ENCODE measurements at places on chromosomes 16 and 17.

GRCh38 chr17:42277342-42277712, 1.1 kb upstream of the STAT5B start:
- no peaks in the 10 kb centered on the region for H3K36me3 ChIP-seq
- H3K4me3 ChIP-seq = no peak overlapping the region
- DNase-seq = no peak
- peak overlapping the region; percentile 93 for H3K27ac ChIP-seq

- peaks cover 26% of the 10 kb centered on the region for H3K4me1 ChIP-seq
- DNase-seq = no peak
- no peaks in the 10 kb centered on the region for H3K36me3 ChIP-seq
- H3K4me3 ChIP-seq = no peak overlapping the region
- H3K27me3 ChIP-seq = no peaks in the 10 kb centered on the region
Observed at GRCh38 chr16:85610059-85610445, 3.1 kb upstream of the GSE1 start.

DNA sequence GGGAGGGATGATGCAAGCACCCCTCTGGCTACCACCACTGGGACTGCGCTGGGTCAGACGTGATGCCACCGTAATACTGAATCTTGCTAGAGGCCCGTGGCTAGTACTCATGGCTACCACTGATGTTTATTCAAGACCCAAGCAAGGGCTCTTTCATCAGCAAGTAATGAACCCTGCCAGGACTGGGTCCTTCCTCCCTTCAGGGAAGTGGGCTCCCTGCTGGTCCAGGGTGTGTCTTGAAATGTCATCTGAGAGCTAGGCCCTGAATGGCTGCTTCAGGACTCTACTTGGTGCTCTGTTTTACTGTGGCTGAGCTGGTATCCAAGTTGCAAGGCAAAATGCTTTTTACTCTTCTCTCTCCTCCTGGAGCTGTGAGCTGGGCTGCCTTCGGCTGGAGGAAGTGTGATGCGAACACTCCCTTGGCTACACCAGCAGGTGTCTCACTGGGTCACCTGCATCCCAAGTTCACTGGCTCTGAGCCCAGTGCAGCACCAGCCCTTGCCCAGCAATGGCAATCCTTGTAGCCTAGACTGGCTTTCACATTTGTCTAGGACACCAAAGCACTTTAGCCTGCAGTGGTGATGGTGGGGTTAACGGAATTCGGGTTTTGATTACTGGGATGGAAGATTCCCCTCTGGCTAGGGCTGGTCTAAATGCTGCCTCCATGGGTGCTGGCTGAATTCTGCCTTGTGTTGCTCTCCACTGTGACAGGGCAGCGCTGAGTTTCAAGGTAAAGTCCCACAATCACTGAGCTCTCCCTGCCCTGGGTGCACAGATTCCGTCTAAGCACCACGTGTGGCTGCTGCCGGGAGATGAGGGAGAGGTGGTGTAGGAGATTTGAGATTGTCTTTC, 98.6 kb downstream of the USP22 start:
- H3K4me1 ChIP-seq = no peaks in the 10 kb centered on the region
- H3K27ac ChIP-seq = no peak overlapping the region
- H3K27me3 ChIP-seq = no peaks in the 10 kb centered on the region
- no peaks in the 10 kb centered on the region for H3K36me3 ChIP-seq
- H3K4me3 ChIP-seq = no peak overlapping the region
- DNase-seq = no peak

DNA sequence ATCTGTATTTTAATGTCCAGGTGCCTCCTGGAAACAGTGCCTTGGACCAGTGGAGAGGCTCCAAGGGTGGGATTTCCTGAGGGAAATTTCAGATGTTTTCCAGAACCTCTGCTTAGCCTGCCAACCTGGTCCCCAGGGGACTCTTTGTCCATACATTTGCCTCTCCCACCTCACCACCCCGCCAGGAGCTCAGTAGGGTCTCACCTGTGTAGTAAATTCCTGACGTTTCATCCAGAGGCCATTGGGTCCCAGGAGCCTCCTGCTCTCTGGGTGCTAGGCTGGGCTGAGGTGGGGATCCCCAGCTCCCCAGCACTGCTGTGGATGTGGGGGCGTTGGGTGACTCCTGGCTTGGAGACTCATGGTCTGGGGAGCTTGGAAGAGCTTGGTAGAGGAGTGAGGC, 2.7 kb downstream of the NLRP1 start:
- no peaks in the 10 kb centered on the region for H3K27me3 ChIP-seq
- H3K27ac ChIP-seq = no peak overlapping the region
- H3K4me1 ChIP-seq = no peaks in the 10 kb centered on the region
- no peak overlapping the region for H3K4me3 ChIP-seq
- DNase-seq = no peak

DNA sequence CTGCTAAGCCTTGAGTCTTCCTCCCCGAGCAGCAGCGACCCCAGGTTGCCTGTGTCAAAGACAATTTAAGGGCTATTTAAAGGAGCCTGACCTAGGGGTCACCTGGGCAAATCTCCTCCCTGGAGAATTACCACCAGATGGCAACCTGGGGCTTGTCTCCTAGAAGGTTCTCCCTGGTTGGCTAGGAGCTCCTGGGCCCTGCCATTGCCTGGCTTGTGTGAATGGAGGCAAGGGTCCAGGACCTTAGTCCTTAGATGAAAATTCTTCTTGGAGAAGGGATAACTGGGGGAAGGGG, 51.3 kb upstream of the TAC4 start:
- no peak for DNase-seq
- H3K27ac ChIP-seq = no peak overlapping the region
- H3K4me1 ChIP-seq = no peaks in the 10 kb centered on the region
- no peak overlapping the region for H3K4me3 ChIP-seq

DNA sequence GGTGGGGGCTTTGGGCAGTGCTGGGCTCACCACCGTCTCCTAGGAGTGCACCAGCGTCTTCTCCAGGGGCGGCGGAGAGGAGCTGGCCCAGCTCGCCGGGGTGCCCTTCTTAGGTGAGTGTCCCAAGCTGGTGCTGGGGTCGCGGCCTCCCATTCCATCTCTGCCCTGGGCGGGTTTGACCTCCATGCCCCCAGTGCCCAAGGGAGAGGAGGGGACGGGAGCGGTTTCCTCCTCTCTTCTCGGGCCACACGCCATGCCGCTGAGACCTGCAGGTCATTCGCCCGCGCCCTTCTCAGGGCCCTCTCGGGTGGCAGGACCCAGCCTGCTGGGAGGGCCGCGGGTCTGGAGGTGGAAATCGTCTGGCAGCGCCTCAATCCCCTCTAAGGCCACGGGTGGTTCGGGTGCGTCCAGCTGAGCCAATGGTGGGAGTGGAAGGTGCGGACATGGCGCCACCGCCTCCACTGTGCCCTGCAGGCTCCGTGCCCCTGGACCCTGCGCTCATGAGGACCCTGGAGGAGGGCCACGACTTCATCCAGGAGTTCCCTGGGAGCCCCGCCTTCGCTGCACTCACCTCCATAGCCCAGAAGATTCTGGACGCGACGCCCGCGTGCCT, 5.3 kb downstream of the IGFALS start:
- peaks cover 17% of the 10 kb centered on the region for H3K4me1 ChIP-seq
- no peaks in the 10 kb centered on the region for H3K27me3 ChIP-seq
- DNase-seq = no peak
- no peak overlapping the region for H3K4me3 ChIP-seq
- no peak overlapping the region for H3K27ac ChIP-seq
- peaks cover 43% of the 10 kb centered on the region for H3K36me3 ChIP-seq

DNA sequence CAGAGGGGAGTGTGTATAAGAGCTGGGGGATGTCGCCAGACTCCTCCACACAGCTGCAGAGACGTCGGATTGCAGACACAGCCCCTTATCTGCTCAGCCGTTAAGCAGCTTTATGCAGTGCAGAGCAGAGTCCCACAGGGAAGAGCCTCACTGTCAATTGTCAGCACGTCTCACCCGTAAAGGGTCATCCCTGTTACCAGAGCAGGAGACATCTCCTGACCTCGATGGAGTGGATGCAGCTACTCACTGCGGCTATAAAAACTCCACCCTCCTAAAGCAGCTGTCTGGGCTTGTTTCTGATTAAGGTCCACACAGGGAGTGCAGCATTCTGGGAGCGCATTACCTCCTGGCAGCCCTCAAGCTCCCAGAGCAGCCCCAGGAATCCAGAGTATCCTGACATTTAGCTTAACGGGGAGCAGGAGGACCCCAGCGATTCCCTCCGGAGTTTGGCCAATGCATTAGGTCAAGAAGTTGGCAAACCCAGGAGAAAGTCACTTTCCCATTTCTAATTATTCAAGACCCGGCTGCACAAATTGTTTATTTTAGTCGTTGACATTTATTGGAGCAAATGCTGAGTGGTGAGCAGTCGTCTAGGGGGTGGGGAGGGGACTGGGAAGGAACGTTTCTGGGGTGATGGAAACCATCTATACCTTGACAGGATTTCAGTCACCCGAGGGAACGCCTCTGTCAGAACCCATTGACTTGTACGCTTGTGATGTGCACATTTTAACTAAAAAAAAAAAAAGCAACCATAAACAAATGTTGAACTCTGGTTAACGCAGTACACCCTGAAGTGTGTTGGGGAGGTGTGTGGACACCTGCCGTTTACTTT, 100.0 kb upstream of the ZNF469 start:
- no peaks in the 10 kb centered on the region for H3K27me3 ChIP-seq
- no peak overlapping the region for H3K4me3 ChIP-seq
- H3K4me1 ChIP-seq = peaks cover 5% of the 10 kb centered on the region
- DNase-seq = no peak
- H3K36me3 ChIP-seq = no peaks in the 10 kb centered on the region

DNA sequence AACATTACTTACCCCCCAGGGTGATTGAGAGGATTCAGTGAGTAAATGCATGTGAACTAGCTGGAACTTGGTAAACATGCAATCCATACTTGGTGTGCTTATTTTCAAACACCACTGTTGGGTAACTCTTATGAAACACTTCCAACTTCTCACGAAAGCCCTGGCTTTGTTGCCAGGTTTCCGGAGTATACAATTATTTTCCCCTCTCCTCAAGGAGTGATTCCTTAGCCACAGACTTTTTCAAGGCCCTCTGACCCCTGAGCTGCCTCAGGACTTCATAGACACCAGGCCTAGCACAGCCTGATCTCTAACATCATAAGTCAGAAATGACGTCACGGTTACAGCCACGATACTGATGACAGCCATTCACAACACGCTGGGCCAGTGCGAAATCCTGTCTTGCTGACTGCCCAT, 27.6 kb downstream of the HSD17B2 start:
- no peak overlapping the region for H3K27ac ChIP-seq
- no peak for DNase-seq
- no peaks in the 10 kb centered on the region for H3K27me3 ChIP-seq

DNA sequence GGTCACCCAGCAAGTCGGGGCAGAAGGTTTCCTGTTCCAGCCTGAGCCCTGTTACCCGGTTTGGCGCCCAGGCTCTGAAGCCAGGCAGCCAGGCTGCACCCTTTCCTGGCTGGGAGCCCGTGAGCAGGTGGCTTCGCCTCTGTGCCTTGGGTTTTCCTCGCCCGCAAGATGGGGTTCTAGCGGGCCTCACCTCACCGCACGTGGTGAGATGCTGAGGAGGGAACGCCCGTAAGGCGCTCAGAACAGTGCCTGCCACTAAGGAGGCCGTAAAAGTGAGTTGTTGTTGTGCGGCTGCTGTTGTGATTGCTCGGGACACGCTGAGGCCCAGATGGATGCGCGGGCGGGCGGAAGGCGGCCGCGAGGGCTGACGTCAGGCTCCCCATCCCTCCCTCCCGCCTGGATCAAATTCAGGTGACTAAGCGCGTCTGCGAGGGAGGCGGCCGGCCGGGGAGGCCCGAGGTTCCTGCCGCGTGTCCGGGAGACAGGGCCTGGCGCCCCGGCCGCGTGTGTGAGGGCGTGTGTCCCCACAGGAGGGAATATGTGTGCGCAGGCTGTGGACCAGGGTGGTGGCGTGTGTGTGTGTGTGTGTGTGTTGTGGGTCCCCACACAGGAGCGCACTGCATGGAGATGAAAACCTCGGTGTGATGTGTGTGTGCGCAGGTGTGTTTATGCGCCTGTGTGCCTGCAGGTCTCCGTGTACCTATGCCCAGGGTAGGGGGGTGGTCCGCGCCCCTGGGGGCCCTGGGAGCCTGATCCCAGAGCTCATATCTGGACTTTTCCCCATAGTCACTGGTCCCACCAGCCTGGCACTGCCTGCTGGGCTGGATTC, 4.3 kb downstream of the CAMKK1 start:
- H3K27me3 ChIP-seq = no peaks in the 10 kb centered on the region
- peak overlapping the region; percentile 75 for H3K27ac ChIP-seq
- no peak overlapping the region for H3K4me3 ChIP-seq
- DNase-seq = peak; percentile 80

DNA sequence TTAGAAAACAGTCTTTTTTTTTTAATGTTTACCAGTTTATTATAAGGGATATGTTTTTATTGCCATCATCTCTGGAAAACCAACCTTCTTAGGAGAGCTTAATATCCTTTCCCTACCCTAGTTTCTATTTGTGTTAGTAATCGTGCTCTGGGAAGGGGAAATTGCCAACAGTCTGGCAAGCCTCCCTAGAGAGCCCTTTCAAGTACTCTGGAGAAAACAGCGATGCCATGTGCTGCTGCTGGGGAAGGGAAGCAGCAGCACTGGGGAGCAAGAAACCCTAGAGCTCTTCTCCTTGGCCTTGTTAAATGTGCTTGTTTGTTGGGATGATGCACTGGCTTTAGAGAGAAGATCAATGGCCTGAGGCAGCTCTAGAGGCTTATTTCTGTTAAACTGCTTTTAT, 10.3 kb downstream of the RETREG3 start:
- peaks cover 9% of the 10 kb centered on the region for H3K36me3 ChIP-seq
- DNase-seq = no peak
- H3K27me3 ChIP-seq = no peaks in the 10 kb centered on the region
- H3K4me3 ChIP-seq = no peak overlapping the region
- no peaks in the 10 kb centered on the region for H3K4me1 ChIP-seq
- H3K27ac ChIP-seq = no peak overlapping the region

DNA sequence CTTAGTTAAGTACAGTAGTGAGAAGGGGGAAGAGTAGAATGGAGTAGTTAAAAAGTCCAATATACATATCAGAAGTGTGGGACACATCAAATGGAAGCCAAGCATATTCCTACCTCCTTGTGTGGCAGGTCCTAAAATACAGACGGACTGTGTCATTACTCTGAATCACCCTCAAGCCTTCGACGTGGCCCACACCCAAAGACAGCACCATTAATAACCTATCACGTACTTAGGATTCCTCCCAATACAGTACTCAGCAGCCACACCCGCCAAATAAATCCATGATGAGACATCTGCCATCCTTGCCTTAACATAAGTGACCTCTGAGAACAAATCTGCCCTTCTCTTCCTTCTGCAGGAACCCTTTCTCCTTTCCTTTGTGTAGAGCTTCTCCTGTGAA, 38.9 kb downstream of the UBE2G1 start:
- H3K4me3 ChIP-seq = no peak overlapping the region
- H3K27ac ChIP-seq = no peak overlapping the region
- no peaks in the 10 kb centered on the region for H3K27me3 ChIP-seq
- no peak for DNase-seq

GRCh38 chr17:80091376-80091775, 10.0 kb upstream of the GAA start:
- H3K36me3 ChIP-seq = no peaks in the 10 kb centered on the region
- no peaks in the 10 kb centered on the region for H3K4me1 ChIP-seq
- no peaks in the 10 kb centered on the region for H3K27me3 ChIP-seq
- no peak overlapping the region for H3K27ac ChIP-seq
- H3K4me3 ChIP-seq = no peak overlapping the region

- no peak overlapping the region for H3K4me3 ChIP-seq
- DNase-seq = no peak
- no peaks in the 10 kb centered on the region for H3K36me3 ChIP-seq
Observed at GRCh38 chr17:7974638-7975131, 27.7 kb upstream of the GUCY2D start.
